NCI-H1694 (cell line): ENCODE measurements at places on chromosomes 12 and 14.

DNA sequence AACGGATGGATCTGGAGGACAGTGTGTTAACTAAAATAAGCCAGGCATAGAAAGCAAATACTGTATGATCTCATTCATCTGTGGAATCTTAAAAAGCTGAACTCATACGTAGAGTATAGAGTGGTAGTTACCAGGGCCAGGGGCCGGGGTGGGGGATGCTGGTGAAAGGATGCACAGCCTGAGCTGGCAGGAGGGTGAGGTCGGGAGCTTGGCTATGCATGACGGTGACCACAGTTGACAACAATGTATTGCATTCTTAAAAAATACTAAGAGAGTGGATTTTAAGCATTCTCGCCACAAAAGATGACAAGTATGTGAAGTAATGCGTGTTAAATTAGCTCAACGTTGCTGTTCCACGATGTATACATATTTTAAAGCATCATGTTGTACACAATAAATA lies 351.3 kb downstream of the TMEM121 start:
- DNase-seq, result no peak

DNA sequence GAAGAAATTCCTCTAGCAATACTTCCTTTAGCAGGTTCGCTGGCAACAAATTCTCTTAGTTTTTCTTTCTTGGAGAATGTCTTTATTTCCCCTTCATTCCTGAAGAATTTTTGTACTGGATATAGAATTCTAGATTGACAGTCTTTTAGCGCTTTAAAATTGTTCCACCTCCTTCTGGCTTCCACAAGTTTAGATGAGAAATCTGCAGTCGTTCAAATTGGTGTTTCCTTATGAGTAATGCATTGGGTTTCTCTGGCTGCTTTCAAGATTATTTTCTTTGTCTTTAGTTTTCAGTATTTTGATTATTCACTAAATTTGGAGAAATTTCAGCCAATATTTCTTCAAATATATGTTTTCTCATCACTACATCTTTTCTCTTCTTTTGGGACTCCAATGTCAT lies 33.3 kb upstream of the FGF6 start:
- DNase-seq, result no peak

GRCh38 chr12:30630076-30630978 lies 65.3 kb downstream of the IPO8 start:
- no peak for DNase-seq

DNA sequence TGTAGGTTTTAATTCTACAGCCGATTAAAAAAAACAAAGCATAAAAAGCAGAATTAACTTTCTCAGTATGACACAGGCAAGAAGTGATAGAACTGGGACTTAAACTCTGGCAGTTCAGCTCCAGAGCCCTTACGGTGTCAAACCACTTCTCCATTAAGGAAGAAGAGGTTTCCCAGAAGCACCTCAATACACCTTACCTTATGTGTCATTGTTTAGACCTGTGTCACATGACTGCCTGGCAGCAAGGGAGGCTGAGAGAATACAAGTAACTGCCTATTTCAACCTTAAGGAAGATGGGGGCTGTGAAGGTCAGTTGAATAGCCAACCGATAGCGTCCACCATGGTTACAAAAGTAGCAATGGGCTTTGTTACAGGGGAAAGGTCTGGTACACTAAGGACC lies 54.6 kb upstream of the ARHGAP5 start:
- DNase-seq, result no peak

DNA sequence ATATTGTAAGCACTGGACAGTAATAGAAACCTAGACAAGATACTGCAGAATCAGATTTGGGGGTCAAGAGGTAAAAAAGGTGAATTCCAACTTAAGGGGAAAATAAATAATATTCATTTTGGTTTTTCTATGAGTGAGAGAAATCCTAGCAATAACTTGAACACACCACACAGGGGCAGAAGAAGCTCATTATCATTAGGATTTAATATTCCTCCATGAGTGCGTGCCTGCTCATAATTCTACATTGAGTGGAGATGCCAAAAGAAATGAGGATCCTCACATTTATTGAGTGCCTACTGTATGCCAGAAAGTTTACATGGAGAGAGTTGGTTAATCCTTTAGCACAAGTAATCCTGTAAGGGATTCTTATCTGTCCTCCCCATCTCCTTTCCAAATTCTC lies 40.5 kb upstream of the C14orf132 start:
- peak; percentile 85 for DNase-seq
